ENCODE measurements at places on chromosomes 1 and 21.
A peak's percentile ranks its signal among the peaks of the same experiment; 100 is the strongest.

- no peak for DNase-seq
Measured at GRCh38 chr21:34008618-34009017, 64.8 kb upstream of the MRPS6 start.

DNA sequence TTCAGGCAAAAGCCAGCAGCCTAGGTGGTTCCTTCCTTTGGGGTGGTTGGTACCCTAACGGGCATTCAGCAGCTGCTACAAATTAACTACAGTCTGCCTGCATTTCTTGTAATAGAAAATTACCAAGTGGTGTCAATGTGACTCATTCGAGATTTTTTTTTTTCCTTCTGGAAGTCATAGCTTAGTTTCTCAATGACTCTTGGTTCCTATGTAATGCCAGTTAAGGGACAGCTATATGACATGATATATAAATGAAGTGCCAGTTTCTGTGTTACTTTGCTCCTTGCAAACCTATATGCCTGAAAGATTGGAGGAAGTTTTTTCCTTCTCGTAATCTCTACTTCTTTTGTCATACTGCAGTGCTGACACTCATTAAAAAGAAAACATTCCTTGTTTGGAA is 2.6 kb downstream of the MGST3 start:
- no peak for DNase-seq

DNA sequence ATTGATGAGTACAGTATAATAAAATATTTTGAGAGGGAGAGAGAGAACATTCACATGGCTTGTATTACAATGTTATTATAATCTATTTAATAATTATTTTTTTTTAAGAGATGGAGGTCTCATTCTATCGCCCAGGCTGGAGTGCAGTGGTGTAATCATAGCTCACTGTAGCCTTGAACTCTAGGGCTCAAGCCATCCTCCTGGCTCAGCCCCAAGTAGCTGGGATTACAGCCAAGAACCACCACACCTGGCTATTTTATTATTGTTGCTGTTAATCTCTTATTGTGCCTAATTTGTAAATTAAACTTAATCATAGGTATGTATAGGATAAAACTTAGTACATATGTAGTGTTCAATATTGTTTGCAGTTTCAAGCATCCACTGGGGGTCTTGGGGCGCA is 57.8 kb downstream of the HS2ST1 start:
- DNase-seq = no peak

DNA sequence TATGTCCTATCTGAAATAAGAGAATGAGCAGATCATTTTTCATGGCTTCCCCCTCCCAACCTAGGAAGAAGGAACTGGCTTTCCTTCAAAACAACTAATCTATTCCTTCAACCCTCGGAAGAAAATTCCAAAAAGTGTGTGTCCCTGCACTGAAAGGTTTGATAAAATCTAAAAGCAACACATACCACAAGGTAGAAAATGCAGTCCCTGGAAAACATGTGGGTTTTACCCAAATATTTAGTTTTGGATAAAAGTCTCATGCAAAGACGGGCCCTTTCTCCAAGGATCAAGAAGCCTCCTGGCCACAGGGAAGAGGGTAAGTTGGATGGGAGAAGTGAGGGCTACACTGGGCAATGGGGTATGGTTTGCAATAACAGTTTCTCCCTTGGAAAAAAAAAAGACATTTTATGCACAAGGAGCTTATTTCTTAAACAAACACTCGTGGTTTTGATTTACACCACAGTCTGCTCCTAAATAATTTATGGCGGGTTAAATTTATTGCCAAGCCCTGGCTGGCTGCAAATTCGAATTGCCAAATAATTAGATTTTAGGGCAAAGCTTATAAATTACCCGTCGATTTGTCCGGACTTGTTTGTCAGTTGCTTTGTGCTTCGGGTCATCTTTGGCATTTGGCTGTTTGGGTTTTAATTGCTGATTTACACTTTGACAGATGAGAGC is 28.9 kb downstream of the ERI3 start:
- no peak for DNase-seq

DNA sequence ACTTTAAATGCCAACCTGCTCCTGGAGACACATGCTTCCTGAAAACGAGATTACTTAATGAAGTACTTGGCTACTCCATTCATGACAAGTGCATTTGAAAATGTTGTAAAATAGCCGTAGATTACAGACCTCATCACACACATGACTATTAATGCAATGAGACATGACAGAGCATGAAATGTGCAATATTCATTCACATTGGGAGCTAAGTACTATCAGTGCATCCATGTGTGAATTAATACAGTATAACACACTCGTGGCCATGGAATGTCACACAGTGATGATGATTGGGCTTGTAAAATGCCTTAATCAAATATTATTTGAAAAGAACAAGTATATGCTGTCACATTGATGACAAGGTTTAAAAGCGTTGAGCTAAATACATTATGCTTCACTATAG is 407.0 kb downstream of the AMY1C start:
- DNase-seq = no peak

GRCh38 chr1:192575499-192576189 is at the start of gene RGS1:
Gene RGS1, plus strand, starts transcription at chr1:192575773. Its CDS starts 20 bp downstream, at chr1:192575793.
- peak; percentile 51 for DNase-seq

DNA sequence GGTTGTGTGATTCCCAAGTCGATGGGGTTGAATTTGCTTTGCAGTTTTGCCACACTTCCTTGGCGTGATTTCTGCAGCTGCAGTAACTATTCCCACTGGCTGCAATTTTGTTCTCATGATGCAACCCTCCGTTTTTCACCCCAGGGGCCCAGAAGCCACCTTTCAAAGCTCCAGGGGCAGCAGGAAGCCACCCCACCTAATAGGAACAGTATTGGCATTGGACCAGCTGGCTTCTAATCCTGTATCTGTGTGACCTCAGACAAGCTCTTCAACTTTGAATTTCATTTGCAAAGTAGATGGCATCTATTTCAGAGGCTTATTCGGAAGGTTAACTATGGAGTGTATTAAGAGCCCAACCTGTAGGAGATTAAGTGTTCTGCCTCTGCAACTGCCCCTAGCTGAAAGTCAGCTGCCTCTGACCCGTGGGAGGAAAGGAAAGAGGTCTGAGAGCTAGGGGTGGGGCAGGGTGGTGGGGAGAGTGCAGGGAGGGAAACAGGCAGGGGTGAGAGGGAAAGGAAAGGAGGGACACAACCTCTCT is 12.6 kb downstream of the C1orf115 start:
- no peak for DNase-seq

- DNase-seq = no peak
Measured at GRCh38 chr1:169595764-169596711, 9.8 kb upstream of the F5 start.

GRCh38 chr1:86155807-86156565 is 586 bp downstream of the COL24A1 start:
- no peak for DNase-seq

DNA sequence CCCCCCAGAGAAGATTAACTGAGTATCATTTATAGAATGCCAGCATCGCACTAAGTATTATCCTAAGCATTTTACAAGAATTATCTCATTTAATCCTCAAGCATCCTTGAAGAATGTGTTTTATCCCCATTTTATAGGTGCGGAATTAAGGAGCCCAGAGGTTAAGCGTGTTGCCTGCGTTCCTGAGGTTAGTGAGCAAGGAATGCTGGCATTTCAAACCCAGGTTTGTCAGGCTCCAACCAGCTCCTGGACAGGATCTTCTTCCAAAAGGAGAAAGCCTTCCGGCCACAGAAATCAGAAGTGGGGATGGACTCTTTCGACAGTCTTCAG is 82.3 kb downstream of the SSBP3 start:
- no peak for DNase-seq

DNA sequence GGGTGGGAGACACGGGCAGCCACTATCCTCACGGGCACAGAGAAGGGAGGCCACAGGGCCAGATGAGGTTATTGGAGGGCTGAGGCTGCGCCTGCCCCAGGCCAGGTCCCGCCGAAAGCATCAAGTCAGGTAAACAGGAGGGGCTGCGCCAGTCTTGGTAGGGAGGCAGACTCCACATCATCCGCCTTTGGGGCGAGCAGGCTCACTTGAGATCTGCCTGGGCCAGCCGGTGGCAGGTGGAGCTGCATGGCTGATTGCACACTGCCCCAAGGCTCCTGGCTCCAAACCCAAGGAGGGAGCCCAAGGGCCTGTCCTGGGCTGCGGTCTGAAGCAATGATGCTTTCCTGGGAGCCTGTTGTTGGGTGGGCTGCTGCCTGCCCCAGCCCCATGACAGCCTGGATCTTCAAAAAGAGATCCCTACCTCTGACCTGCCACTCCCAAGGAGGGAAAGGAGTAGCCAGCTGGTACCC is 4.6 kb downstream of the SMIM1 start:
- no peak for DNase-seq

DNA sequence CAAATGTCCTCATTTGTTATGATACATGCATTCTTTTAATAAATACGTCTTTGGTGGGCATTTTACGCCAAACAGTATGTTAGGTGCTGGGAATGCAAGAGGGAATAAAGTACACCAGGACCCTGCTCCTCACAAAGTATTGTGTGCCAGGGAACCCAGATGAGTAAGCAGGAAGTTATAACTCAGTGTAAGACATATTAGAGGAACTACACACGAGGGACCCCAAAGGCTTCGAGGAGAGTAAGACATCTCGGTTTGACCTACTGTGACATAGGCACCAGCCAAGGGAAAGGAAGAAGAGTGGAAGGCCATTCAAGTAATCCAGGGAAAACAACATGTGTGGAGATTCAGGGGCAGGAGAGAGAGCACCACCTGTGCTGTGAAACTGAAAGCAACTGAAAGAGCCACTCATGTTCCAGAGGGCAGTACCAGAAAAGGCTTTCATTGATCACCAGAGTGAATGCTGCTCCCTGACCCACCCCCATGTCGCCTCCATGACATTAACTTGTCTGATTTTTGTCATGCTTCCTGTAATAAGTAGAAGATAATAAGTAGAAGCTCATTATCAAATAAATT is 542.5 kb upstream of the PKN2 start:
- no peak for DNase-seq

DNA sequence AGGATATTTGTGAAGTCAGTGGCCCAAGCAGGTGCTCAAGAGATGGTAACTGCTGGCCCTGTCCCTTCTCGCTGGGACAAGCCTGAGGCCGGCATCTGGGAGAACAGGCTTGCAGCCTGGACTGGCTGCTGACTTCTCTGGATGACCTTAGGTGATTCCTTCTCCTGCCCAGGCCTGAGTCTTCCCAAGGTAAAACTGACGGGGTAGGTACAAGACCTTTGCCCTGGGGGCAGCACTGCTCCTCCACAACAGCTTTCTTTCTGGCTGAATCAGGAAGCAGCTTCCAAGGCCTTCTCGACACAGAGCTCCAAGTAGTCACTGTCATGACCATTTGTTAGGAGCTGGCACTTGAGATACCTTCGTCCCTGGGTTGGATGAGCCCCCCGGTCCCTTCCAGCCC is 59.6 kb downstream of the DMRTB1 start:
- DNase-seq = no peak

GRCh38 chr1:219746141-219746540 is 133.2 kb upstream of the ZC3H11B start:
- no peak for DNase-seq

DNA sequence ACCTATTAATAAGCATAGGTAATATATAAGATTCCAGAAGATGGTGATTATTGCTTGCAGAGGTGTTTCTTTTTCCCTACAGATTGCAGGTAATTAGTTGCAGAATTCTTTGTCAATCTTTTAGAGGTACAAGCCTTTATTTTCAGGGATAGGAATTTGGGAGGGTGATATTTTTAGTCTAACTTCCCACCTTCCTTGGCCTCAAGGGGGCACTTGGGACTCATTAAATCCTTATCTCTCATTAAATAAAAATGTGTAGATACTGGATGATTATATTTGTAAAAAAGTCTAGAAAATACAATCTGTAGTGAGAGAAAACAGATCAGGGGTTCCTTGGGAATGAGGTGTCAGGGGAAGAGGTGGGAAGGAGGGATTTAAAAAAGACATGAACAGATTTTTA is 179.2 kb downstream of the PATJ start:
- no peak for DNase-seq
